ENCODE measurements at places on chromosomes 3 and 15.

GRCh38 chr3:111963424-111963823 lies 15.4 kb upstream of the ABHD10 start:
- no peak for DNase-seq

GRCh38 chr15:63023351-63023945 lies 19.1 kb upstream of the TPM1 start:
- DNase-seq = no peak

DNA sequence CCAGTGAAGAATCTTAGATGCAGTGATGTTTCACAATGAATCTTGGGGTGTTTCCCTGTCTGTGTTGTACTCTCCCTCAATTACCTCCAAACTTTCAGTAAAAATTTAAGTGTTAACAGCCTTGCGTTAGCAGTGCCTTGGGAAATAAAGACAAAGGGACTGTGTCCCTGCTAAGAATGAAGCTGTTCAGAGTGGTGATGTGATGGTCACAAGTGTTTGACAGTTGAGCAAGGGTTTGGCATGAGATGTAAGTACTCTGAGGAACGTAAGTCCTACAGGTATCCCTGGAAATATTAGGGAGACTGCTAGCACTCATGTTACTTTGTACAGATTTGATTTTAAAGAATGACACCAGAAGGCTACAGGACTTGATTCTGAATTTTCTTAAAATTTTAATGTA lies 304.3 kb upstream of the DPH6 start:
- DNase-seq = no peak

- peak; percentile 38 for DNase-seq
Measured at GRCh38 chr3:160686955-160687535, 10.1 kb downstream of the ARL14 start.

DNA sequence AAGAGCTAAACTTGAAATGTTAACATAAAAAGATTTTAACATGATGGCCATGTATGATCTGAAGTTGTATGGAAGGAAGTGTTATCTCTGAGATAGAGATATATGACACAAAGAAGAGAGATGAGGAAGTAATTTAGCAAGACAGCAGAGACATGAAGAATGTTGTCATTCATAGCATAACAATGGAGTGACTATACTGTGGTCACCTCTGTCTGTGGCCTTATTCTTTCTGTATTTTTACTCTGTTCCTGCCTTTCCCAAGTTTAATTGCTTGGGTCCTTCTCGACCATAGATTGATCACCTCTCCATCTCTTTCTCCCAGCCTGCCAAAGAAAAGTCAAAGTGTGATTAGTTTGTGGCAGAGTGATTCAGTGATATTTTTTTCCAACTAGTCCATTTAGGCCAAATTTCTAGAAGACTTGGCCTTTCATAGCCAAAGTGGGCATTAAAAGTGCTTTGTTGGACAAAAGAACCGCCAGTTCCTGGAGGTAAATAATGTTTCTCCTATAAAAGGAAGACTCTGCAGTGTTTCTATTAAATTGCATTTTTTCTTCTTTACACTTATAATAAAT lies 711.9 kb downstream of the CADM2 start:
- DNase-seq = no peak

GRCh38 chr3:172321035-172321434 lies 127.2 kb downstream of the GHSR start:
- DNase-seq = no peak

GRCh38 chr3:23592961-23593931 lies 212.5 kb upstream of the UBE2E1 start:
- no peak for DNase-seq

- DNase-seq = no peak
Measured at GRCh38 chr3:16836505-16837237, 48.1 kb upstream of the PLCL2 start.

GRCh38 chr15:90643301-90643632 lies 73.9 kb upstream of the BLM start:
- DNase-seq = no peak

DNA sequence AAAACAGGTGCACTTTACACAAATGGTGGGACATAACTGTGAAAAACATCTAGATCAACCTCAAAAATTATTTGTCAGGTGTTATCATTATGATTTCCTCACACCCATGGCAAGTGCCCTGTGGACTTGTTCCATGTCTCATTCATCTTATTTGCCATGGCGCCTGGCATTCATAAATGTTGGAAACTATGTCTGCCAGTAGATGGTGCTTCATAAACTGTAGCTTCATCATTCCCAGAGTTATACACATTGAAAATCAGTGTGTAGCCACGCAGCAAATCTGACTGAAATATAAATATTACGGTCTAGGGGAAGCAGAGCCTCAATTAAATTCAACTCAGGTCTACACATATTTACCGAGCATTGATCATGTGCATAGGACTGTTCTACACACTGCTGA lies 90.7 kb downstream of the IMPG2 start:
- DNase-seq = no peak

DNA sequence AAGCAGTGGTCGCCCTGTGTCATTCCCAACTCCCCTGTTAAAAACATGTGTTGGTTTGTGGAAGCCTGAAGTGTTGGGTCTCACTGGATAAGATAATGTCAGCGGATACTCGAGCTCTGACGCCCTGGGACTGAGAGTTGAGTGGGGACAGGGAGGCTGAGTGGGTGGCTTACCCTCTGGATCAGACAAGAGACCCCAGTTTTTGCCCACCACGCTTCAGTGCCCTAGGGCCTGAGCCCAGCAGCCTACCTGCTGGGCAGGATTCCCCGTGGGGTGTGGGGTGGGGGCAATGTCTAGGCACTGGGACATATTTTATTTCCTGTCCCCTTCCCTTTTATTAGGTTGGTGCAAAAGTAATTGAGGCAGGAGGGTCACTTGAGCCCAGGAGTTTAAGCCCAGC lies 75.0 kb downstream of the SMAD6 start:
- DNase-seq = no peak
